ENCODE measurements at places on chromosomes 6 and 20.

DNA sequence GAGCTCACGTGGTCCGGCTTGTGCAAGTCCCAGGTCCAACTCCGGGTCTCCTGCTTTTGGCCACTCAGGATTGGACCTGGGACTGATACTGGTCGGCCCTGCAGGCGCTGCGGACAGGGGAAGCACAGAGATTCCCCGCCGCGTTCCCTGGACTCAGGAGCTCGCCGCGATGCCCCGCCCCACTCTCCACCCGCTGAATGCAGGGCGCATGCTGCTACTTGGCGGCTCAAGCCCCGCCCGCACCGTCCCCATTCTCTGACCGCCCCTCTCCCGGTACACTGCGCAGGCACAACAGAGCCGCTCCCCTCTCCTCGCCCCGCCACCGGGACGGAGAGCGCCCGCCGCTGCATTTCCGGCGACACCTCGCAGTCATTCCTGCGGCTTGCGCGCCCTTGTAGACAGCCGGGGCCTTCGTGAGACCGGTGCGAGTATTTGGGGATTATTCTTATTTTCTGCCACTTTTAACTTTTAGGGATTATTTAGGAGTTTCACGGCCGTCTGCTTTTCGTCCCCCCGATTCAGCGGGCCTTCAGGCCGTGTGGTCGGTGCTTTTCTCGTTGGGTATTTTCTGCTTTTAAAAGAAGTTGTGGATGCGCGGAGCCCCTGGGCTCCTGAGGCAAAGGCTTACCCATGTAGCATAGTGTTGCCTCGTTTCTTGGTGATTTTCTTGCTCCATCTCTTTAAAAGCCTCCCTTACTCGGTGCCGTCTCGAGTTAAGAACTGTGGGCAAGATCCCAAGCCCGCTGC is at the start of gene TMEM14C:
Gene TMEM14C, plus strand, starts transcription at position 251 of the 747 bp plus-strand sequence. CDS start 1,544 bp downstream, outside the sequence.
- peak; percentile 99 for DNase-seq

DNA sequence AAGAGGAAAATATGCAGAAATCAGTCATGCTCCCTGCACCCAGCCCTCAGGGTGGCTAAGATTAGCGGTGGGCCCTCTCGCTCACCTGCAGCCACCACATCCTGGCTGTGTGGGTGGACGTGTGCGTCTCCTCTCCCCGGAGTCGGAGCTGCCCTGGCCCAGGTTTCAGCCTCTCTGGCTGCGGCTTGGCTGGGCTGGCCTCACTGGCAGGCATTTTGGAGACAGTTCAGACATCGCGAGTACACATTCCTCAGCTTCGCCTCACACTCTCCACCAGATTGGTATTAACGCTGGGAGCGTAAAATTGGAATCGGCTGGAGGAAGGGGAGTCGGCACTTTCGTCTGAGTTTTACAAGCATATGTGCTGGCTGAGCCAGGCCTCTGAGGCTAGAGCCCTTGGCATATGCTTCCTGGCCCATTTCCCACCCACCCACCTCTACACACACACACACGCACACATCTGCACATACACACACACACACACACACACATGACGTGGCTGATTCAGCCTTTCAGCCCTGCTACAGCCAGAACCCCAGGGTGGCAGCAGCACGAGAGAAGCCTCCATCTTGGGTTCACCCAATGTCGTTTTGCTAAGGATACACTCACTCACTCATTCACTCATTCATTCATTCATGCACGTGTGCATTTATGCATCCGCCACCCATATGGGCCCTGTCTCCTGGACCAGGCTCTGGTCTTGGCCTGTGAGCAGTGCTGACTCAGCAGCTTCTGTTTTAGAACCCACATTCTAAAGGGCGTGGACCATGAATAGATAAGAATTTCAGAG is 42.9 kb downstream of the BCAS4 start:
- peak; percentile 85 for DNase-seq

- DNase-seq = no peak
Measured at GRCh38 chr6:30319146-30319835, 7.4 kb upstream of the TRIM39 start.

- DNase-seq = no peak
Measured at GRCh38 chr20:37366743-37367142, 20.8 kb downstream of the SRC start.

- DNase-seq = no peak
Measured at GRCh38 chr6:3340358-3340802, 81.6 kb downstream of the PSMG4 start.

- peak; percentile 82 for DNase-seq
Measured at GRCh38 chr6:21987501-21987957, 309.3 kb downstream of the PRL start.

- no peak for DNase-seq
Measured at GRCh38 chr20:51775241-51775640, 7.1 kb upstream of the ATP9A start.

DNA sequence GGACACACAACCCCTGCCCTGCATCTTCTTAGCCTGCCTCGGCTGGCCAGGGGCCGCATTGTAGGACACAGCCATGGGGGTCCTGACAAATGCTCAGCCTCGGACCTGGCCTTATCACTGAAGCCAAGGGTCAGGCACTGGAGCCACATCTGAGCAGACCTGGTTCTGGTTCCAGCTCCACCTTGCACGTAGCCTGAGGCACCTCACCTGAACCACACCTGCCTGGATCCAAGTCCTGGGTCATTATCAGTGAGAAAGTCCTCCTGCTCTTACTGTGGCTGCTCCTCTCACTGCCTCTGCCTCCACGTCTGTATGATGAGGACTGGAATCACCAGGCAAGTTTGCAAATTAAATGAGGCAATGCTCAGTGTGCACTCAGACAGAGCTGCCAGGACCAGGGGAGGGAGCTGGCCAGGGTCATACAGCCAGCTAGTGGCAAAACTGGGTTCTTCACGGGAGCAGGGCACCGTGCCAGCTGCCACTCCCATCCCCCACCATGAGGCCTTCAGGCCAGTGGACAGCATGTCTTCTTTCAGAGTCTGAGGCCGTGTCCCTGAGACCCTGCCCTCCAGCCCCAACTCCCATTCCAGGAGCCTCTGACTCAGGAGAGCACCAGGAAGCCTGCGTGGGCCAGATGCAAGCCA is 40.2 kb downstream of the MRPL14 start:
- no peak for DNase-seq

Data from M059J (cell line).